ENCODE measurements at places on chromosomes 5 and 9. TPM values are rescaled to one million over a fixed set of nuclear protein-coding genes. Genes with fewer than 3 reads are reported as not detected.

PCDHGA9 gene
- 17.1 TPM for total RNA-seq

EDIL3 gene
- 29.7 TPM for total RNA-seq

PPP2R2B gene
- total RNA-seq, result 14.8 TPM

AK8 gene
- 0.61 TPM for total RNA-seq

AGXT2 gene
- not detected for total RNA-seq

MELK gene
- total RNA-seq, result not detected

SPRY4 gene
- total RNA-seq, result 3.1 TPM

ADAMTS16 gene
- total RNA-seq, result 19.2 TPM

FOXI1 gene
- total RNA-seq, result not detected

PAX5 gene
- not detected for total RNA-seq

F2RL1 gene
- total RNA-seq, result 2.1 TPM

CAVIN4 gene
- total RNA-seq, result 2.1 TPM

CSF2 gene
- not detected for total RNA-seq

Measured in uterus (tissue), 4 donors.